ENCODE measurements at places on chromosomes 5 and 9. TPM values are rescaled to one million over a fixed set of nuclear protein-coding genes. Genes with fewer than 3 reads are reported as not detected.

DNA sequence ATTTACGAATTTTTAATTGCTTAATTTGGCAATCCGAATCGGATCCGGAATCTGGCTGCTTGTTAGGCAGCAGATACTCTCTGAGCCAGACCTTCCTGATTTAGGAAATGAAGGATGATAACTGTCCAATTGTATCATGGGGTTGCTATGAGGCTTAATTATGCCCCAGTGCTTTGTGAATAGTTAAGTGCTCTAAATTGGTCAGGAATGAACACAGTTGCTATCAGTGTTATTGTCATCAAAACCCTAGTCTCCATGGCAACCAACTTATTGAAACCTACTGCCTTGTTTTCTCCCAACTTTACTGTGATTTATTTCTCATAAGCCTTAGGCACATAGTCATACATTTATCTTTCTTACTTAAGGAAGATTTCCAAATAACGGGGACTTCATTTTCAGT is 47.9 kb downstream of the MAMDC2 start:
- no peaks in the 10 kb centered on the region for H3K27me3 ChIP-seq
- no peak overlapping the region for H3K27ac ChIP-seq
- H3K4me1 ChIP-seq: no peaks in the 10 kb centered on the region

DNA sequence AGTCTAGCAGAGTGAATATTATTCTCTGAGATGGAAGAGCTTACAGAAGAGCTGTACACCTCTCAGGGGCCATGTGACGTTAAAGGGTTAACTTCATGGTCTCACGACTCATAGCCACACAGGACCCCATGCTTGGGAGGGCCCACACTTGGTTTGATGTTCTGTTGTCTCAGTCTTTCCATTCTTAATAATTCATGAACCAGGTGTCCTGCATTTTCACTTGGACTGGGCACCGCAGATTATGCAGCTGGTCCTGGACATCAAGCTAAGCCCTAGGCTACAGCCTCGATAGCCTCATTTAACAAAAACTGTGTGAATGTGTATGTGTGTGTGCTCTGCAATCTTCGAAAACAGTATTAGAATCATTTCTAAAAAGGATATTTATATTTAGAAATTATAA is 323.5 kb downstream of the PLK2 start:
- no peaks in the 10 kb centered on the region for H3K36me3 ChIP-seq
- no peak overlapping the region for H3K27ac ChIP-seq
- H3K4me1 ChIP-seq: no peaks in the 10 kb centered on the region

DNA sequence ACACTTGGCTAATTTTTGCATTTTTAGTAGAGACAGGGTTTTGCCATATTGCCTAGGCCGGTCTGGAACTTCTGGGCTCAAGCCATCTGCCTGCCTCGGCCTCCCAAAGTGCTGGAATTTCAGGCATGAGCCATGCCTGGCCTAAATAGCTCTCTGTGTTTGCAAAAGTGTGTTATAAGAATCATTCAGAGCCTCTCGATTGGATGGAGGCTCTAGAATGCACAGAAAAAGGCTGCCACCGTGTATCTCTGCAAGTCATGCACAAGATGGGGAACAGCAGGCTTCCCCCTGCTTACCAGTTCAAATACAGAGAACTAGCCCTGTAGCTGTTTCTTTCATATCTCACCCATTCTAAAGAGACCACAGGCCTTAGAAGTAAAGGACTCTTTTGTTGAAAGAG is 28.3 kb downstream of the FXN start:
- no peaks in the 10 kb centered on the region for H3K27me3 ChIP-seq
- DNase-seq: no peak
- H3K4me1 ChIP-seq: no peaks in the 10 kb centered on the region
- no peak overlapping the region for H3K27ac ChIP-seq
- no peak overlapping the region for H3K4me3 ChIP-seq

GRCh38 chr5:155259648-155260047 is 246.1 kb downstream of the KIF4B start:
- H3K27ac ChIP-seq: no peak overlapping the region
- H3K36me3 ChIP-seq: no peaks in the 10 kb centered on the region
- H3K27me3 ChIP-seq: no peaks in the 10 kb centered on the region
- DNase-seq: no peak

DNA sequence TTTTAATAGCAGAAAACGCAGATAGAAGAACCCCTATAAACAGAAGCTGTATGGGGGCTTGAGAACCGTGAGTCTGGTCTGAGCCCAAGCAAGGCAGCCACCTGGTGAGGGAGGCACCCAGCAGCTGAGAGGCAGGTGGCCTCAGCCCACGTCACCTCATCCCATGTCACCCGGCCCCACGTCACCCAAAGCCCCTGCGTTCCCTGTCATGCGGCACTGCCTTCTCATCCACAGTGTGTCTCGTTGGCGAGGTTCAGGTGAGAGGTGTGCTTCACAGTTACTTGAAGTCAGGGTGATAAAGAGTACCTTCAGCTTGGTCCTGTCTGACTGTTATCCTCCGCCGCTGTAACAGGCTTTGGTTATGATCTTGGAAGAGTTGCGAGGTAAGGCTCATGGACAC is 80.6 kb upstream of the IRX4 start:
- no peak overlapping the region for H3K4me3 ChIP-seq
- no peak for DNase-seq
- peaks cover 14% of the 10 kb centered on the region for H3K27me3 ChIP-seq

The SLC2A8 gene
- 13.1 TPM for total RNA-seq

DNA sequence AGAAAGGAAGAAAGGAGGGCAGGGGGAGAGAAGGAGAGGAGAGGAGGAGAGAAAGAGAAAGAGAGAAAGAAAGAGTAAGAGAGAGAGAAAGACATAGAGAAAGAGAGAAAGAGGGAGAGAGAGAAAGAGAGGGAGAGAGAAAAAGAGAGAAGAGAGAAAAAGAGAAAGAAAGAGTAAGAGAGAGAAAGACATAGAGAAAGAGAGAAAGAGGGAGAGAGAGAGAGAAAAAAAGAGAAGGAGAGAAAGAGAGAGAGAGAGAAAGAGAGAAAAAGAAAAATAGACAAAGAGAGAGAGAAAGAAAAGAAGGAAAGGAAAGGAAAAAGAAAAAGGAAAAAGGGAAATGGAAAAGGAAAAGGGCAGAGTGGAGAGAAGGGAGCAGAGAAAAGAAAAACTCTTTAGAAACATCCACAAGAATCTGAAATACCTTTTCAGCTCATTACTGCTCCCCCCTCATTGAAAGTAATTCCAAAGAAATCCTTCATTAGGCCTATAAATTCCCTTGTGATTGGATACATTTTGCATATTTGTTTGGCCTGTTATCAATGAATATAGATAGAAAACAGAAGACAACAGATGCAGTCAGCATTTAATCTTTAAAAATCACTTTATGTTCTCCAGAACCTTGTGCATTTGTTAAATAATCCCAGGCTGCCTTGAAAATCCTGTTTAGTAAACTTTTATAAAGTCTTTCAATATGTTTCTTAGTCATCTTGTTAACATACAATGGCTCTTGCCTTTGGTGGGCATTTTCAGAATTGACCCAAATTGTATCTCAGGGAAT is 411.5 kb downstream of the NFIB start:
- no peak for DNase-seq
- no peak overlapping the region for H3K4me3 ChIP-seq
- H3K27me3 ChIP-seq: no peaks in the 10 kb centered on the region
- H3K36me3 ChIP-seq: no peaks in the 10 kb centered on the region

DNA sequence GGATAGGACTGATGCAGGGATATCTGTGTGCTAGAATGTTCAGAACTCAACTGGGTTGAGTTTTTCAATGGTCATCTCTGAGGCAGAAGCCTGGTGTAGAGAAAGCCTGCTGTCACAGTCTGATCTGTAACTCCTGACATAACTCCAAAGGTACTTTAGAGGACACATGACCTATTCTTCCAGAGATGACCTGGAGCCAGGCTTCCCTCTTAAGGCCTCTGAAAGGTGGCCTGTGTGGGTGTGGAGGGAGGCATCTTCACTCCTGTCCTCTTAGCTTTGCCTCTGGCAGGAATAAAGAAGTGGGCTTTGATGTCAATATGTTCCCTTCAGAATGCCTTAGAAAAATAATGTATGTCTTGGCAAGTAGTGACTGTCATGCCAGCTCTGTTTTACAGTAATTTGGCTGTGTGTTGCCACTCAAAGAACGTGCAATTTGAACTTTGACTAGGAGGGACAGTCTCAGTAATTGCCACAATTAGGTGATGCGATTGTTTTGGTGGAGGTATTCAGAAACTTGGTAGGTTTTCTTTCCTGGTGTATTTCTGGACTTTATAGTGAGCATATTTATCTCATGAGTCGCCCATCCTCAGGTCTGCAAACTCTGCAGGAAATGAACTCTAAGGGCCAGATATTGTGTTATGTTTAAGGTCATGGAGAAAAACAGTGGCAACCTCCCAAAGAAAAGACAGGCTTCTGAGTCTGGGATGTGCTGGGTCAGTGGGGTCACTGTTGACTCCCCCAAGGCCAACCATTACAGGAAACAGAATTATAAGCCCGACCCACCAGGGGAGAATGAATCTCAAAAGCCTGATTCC is 3.2 kb upstream of the C5orf63 start:
- peaks cover 10% of the 10 kb centered on the region for H3K36me3 ChIP-seq
- H3K27ac ChIP-seq: no peak overlapping the region
- H3K4me3 ChIP-seq: no peak overlapping the region
- no peaks in the 10 kb centered on the region for H3K4me1 ChIP-seq

GRCh38 chr9:4297151-4297785 is 2.6 kb downstream of the GLIS3 start:
- peak overlapping the region; percentile 97 for H3K27ac ChIP-seq
- peaks cover 47% of the 10 kb centered on the region for H3K4me1 ChIP-seq
- no peaks in the 10 kb centered on the region for H3K27me3 ChIP-seq
- peaks cover 65% of the 10 kb centered on the region for H3K36me3 ChIP-seq

DNA sequence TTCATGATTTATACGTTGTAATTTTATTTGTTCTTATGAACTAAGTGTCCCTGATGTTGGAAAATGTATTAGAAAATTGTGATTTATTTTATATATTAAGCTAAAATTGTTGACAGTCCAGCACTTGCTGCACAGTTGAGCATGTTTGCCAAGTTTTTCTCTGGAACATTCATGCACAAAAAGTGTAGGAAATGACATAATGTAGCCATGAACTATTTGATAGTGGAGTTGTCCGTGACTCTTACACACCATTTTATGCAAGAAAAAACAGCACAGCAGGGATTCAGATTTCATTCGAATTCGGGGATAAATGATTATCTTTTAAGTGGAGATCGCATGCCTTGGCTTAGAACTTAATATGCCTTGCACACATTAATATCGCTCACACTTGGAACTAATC is 708.6 kb upstream of the WWC1 start:
- no peaks in the 10 kb centered on the region for H3K36me3 ChIP-seq
- DNase-seq: no peak
- no peaks in the 10 kb centered on the region for H3K4me1 ChIP-seq
- H3K4me3 ChIP-seq: no peak overlapping the region
- no peak overlapping the region for H3K27ac ChIP-seq

DNA sequence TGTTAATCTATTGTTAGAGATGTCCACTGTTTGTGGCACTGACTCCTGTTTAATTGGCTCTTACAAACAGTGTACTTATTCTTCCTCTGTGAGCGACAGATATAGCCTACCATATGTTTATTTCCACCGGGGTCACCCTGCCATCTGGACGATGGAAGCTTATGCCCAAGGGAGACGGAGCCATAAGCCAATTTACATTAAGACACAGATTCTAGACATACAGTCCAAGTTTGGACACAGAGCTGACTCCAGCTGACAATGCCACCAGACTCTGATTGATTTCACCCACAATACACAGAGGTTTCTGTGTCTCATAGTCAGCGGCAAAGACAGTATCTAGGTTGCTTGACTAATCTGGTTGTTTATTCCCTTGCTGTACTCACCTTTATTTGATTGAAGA is 198.9 kb downstream of the ENC1 start:
- no peak overlapping the region for H3K4me3 ChIP-seq
- H3K4me1 ChIP-seq: no peaks in the 10 kb centered on the region
- no peaks in the 10 kb centered on the region for H3K36me3 ChIP-seq
- DNase-seq: no peak
- no peak overlapping the region for H3K27ac ChIP-seq

GRCh38 chr5:173800340-173800739 is 87.8 kb upstream of the CPEB4 start:
- H3K27me3 ChIP-seq: no peaks in the 10 kb centered on the region
- no peaks in the 10 kb centered on the region for H3K36me3 ChIP-seq
- H3K4me1 ChIP-seq: peaks cover 22% of the 10 kb centered on the region
- H3K27ac ChIP-seq: no peak overlapping the region
- no peak for DNase-seq
- no peak overlapping the region for H3K4me3 ChIP-seq

The PCDHB8 gene
- 0.21 TPM for total RNA-seq

GRCh38 chr9:101229606-101230005 is 155.2 kb downstream of the BAAT start:
- no peaks in the 10 kb centered on the region for H3K27me3 ChIP-seq
- no peak overlapping the region for H3K27ac ChIP-seq
- H3K4me1 ChIP-seq: no peaks in the 10 kb centered on the region
- H3K36me3 ChIP-seq: no peaks in the 10 kb centered on the region
- no peak overlapping the region for H3K4me3 ChIP-seq

The SPATA31C1 gene
- not detected for total RNA-seq

GRCh38 chr9:4055032-4055431 is 244.8 kb downstream of the GLIS3 start:
- no peak overlapping the region for H3K27ac ChIP-seq
- H3K4me1 ChIP-seq: peaks cover 8% of the 10 kb centered on the region
- no peak overlapping the region for H3K4me3 ChIP-seq
- no peaks in the 10 kb centered on the region for H3K27me3 ChIP-seq

The PAPPA gene
- not detected for total RNA-seq

The EFNA5 gene
- 216 TPM for total RNA-seq

The ERBIN gene
- 81.4 TPM for total RNA-seq

The SLCO6A1 gene
- not detected for total RNA-seq

DNA sequence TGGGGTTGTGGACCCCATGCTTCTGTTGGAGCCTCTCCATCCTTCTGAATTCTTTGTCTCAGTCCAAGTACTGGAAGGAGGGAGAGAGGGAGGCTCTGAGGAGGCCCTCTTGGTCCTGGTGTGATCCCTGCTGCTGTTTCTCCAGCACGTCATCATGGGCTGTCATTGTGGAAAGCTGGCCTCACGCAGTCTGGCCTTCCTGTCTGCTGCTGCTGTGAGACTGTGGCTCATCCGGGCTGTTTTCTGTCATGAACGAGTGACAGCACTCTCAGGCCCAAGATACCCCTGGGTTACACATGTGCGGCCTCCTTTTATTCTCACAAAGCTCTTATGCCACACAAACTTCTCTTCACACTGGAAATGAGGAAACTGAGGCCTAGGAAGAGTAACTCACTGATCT is 499.3 kb downstream of the CCDC171 start:
- H3K36me3 ChIP-seq: no peaks in the 10 kb centered on the region
- H3K27me3 ChIP-seq: no peaks in the 10 kb centered on the region
- no peak for DNase-seq

The AGXT2 gene
- not detected for total RNA-seq

DNA sequence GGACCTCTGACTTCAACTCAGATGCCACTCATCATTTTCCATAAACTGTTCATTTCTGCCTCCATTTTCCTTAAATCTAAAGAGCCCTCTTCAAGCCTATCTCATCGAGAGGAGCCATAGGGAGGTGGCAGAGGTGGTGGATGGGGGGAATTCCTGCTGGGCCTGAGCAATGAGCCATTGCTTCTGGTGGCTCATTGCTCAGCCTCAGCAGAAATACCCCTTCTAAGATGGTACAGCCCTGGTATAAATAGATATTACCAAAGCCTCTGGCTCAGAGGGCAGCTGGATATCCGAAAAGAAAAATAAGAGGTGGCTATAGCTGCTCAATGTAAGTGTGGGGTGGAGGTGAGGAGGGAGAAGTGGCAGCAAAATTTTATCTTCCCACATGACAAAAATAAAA is 313.5 kb downstream of the CAAP1 start:
- H3K36me3 ChIP-seq: no peaks in the 10 kb centered on the region
- no peaks in the 10 kb centered on the region for H3K27me3 ChIP-seq
- no peak overlapping the region for H3K4me3 ChIP-seq
- H3K27ac ChIP-seq: no peak overlapping the region
- DNase-seq: no peak

GRCh38 chr9:79694208-79694607 is 122.4 kb downstream of the TLE4 start:
- no peak for DNase-seq
- no peaks in the 10 kb centered on the region for H3K36me3 ChIP-seq
- no peaks in the 10 kb centered on the region for H3K27me3 ChIP-seq
- H3K4me3 ChIP-seq: no peak overlapping the region

The FAXDC2 gene
- not detected for total RNA-seq
